ENCODE measurements at places on chromosomes 7 and 10.

DNA sequence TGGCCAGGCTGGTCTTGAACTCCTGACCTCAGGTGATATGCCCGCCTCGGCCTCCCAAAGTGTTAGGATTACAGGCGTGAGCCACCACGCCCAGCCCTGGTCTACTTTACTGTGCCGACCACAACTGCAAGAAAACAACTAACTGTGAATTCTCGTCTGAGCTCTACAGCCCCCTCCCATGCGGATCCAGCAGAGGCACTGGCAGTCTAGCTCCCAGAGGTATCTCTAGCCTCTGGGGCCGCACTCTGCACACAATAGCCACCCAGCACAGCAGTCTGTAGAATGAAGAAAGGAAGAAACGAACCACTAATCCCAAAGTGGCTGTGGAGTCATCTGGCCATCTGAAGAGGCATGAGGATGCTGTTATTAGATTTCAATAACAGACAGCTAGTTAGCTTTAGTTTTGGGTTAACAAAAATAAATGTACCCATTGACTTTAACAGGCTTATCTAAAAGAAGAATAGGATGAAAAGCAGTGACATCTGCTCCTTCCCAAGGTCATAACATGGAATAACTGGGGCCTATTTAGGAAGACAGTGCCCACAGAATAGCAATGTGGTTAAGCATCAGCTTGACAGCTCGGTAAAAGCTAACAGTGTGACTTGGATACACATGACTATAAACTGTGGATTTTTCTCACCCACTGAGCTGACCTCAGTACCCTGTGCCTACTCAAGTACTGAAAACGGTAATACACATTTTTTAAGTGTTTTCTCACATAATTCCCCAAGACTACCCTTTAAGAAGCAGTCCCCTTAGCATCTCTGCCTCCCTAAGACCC is 131.9 kb downstream of the TNS3 start:
- no peak for DNase-seq

DNA sequence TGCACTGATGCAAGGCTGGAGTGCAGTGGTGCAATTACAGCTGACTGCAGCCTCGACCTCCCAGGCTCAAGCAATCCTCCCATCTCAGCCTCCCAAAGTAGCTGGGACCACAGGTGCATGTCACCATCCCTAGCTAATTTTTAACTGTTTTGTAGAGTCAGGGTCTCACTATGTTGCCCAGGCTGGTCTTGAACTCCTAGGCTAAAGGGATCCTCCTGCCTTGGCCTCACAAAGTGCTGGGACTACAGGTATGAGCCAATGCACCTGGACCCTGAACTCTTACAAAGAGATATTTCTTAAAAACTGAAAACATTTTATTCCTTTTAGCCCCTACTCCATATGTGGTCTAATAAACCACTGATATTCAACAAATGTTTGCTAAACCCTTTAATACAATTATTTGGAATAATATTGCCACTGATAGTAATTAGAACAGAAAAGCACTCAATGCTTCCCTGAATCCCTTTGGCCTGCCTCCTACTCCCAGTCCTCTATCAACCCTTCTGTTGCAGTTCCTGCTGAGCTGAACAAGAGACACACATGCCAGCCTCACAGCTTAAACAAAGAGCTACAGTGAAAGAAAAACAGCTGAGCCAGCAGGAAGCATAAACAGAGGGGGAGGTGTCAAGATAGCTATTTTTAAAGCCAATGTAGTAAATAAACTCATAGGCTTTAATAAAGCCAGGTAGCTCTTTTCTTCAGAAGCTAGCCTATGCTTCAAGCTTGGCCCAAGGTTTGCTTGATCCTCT is 7.0 kb upstream of the GNAI1 start:
- no peak for DNase-seq

- no peak for DNase-seq
Measured at GRCh38 chr10:82267465-82267864, 392.5 kb downstream of the NRG3 start.

GRCh38 chr10:45439365-45439764 is 65.3 kb downstream of the ALOX5 start:
- no peak for DNase-seq

DNA sequence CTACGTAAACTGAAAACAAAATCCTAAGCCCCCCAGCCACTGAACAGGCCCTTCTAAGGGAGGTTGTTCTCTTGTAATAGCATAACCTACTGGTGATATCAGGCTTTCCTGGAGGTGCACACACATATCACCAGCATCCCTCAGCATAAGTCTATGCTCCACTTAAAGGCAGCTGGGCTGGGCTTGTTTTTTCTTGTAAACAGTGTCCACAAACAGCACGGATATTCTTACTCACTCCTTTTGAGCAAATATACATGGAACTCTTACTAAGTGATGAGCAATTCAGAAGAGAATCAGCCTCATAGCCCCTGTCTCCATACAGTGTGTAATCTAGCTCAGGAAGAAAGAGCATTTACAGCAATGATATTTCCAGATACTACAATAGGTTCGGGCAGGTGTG is 2.4 kb downstream of the LRIT1 start:
- no peak for DNase-seq

GRCh38 chr10:69497231-69497561 is 45.9 kb downstream of the TSPAN15 start:
- no peak for DNase-seq

GRCh38 chr7:37327288-37327687 is 121.4 kb downstream of the ELMO1 start:
- no peak for DNase-seq

DNA sequence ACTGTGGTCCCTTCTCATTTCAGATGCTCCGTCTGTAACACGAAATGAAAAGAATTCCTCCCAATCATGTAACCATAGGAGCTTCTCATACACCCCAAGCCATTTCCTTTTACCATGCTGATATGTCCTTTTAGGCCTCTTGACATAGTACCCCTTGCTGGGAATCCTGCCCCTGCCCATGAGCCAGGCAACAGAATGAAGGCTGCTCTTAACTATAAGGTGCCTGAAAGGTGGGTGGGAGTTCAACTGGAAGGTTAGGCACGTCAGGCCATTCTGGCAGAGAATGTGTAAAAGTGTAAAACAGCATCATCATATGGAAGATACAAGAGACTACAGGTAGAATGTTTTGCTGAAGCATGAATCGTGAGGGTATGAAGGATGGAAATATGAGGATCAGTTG is 22.5 kb downstream of the IL2RA start:
- no peak for DNase-seq

DNA sequence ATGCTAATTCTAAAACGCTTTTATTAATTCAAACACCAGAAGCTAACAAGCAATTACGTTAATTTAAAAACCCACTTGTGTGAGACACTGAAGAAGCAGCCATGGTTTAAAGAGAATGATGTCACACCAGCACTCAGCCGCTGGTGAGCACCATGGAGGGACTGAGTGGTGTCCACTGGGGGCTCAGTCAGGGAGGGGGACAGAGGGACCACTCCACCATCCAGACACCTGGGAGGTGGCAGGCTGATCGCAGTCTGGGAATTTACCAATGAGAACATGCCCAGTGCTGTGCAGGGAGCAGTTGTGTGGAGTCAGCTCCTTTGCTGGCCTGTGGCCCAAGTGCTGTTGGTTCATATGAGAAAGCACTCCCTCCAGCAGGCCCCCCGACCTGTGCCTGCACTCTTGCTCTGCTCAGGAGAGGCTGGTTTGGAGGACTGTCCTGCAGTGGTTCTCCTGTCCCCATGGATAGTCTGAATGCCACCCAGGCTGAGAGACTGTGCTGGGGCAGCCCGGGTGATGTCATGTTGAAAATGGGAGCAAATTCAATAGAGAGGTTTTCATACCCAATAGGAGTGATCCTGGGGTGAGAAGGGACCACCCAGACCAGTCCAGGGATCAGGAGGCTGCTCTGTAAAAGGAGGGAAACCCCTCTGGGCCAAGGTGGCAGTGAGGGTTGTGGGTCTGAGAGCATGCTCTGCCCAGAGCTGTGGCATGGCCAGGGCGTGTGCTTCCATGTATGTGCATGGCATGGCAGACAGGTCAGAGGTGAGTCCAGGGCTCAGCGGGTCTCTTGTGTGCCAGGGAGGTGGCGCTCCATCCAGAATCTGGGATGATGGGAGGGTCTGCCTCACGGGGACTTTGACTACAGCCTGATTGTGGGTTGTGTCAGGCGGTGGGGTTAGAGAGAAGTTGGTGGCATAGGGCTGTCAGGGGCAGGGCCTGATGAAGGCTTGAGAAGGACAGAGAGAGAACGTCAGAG is 12.7 kb downstream of the ADCY1 start:
- no peak for DNase-seq

DNA sequence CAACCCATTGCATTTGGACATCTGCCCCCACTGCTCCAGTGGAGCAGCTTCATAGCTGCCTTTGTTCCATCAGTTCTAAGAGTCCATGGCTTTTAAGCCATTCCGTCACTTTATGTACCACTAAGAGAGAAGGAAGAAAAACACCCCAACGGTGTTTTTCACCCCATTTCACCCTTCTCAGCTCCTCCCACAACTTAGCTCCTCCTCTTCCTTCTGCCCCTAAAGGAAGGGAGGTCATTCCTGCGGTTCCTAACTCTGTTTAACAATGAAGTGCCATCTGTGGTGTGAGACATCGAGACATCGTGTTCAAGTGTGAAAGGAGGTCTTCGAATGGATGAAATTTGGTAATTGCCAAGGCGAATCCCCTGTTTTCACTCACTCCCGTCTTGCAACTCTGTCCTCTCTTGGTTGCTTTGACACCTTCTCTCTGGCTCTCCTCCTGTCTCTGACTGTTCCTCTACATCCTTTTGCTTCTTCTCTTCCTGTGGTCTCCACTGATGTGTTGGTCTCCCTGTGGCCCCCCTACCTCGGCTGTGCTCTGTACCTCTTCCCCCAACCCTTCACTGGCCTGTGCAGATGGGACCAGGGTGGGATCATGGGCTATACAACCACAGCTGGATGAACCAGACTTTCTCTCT is 23.0 kb downstream of the SMKR1 start:
- DNase-seq = no peak

DNA sequence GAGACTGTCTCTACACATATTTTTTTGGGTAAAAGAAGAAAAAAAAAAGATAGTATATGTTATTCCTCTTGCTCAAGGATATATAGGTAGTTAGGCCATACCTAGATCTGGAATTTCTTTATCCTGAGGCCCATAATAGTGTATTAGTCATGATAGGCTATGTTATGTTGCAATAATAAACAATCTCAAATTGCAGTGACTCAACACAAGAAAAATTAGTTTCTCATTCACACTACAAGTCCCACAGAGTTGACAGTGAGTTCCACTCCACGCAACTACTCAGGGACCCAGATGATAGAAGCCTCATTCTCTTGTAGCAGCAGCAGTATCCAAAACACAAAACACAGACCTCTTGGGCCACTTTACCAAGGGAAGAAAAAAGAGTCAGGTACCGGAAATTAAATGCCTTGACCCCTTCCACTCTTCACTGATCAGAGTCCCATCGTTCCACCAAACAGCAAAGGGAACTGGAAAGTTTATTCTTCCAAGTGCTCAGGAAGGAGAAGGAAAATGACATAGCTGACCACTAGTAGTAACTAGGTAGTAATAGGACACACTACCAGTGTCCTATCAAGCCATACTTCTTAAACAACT is 7.4 kb upstream of the C10orf67 start:
- DNase-seq = no peak

Measured in CD4-positive, CD25-positive, alpha-beta regulatory T cell (primary cell).